NCI-H82 (cell line): ENCODE measurements at places on chromosomes 1 and 21.
A peak's percentile ranks its signal among the peaks of the same experiment; 100 is the strongest.

DNA sequence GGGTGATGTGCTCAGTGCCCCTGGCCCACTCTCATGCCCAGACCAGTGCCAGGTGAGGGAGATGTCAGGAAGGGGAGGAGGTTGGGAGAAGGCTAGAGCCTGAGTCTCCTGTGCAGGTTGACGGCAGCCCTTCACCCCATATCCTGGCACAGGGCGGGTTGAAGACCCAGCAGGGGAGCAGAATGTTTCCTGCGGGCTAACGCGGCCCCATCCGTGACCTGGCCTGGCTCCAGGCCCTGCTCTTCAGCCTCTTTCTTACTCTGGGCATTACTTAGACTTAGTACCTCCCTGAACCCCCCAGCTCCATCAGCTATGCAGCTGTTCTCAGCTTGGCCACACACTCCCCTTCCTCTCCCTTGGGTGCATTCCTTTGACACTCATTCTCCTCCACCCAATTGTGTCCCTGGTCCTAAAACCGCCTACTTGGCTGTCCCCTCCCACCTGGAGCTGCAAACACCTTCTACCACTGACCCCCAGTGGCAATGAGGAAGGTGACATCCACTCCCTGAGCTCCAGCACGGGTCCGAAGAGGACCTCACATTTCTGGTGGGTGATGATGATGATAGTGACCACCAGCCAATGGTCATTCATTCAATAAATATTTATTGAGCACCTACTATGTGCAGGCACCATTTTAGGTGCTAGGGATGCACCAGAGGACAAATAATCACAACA is 179.0 kb downstream of the PTPRU start:
- peak; percentile 90 for DNase-seq

DNA sequence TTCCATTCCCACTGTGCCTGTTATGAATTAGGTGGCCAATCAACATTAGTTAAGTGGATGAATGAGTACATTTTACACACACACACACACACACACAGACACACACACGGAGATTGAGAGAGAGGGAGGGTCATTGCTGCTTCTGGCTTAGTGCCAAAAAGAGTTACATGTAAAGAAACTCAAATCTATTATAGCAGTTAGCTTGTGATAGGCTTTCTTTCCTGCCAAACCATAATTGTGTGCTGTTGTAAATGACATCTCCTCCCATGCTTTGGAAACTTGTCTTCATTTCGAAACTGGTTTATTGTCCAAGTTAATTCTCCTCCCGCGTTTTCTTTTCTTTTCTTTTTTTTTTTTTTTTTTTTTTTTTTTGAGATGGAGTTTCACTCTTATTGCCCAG is 1.4 kb upstream of the MT1HL1 start:
- DNase-seq, result peak; percentile 14

DNA sequence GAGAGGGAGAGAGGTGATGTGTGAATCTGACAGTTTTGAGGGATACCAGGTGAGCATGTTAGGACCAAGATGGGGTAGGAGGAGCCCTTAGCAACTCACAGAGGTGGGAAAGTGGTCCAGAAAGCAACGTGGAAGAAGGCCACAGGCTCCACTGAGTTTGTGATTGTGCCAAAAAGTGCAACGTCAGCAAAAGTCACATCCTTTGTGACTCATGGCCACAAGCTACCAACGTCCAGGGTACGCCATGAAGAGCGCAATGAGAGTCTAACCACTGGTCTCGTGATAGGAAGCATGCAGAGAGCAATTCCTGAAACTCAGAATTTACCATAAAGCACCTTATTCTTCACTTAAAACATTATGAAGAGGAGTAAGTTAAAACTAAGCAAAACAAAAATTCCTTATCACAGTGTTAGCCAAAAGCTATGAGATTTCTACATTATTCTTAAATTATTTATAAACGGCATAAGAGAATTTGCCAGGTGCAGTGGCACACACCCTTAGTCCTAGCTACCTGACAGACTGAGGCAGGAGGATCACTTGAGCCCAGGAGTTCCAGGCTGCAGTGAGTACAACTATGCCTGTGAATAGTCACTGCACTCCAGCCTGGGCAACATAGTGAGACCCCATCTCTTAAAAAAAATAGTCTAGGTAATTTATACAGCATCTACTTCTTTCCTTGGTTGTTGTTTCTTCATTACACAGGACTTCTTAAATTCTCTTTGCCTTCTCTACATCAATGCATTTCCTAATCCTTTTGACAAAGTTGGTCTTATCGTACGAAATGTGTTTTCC is 55.2 kb downstream of the COLGALT2 start:
- no peak for DNase-seq

GRCh38 chr1:52249831-52250230 is 107.9 kb downstream of the ZFYVE9 start:
- no peak for DNase-seq

DNA sequence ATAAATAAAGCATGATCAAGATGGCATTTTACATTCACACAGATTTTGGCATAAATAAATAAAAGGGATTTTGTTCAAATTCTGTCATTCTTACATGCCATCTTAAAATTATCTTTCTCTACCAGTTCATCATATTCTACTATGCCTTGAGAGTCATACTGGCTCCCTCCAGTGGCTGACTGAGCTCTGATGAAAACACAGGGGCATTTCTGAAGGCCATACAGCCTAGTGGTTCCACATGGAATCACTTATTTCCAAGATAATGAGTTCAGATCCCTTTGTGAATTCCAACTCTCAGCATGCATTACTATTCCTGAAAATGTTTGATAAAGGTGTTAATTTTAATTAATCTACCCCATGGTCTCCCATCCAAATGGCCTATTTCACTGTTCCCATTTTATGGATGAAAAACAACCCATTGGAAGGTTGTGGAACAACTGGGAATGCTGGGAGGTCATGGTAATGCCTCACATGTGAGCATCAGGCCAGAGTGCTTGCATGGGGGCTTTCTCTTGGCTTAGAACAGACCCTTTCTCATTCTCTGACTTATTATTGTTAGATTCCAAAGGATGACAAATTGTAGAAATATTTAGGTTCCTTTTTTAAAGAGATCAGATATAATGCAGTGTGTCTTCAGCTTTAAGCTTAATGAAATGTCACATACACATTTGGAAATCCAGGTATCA is 622.4 kb upstream of the PKN2 start:
- DNase-seq, result peak; percentile 85

DNA sequence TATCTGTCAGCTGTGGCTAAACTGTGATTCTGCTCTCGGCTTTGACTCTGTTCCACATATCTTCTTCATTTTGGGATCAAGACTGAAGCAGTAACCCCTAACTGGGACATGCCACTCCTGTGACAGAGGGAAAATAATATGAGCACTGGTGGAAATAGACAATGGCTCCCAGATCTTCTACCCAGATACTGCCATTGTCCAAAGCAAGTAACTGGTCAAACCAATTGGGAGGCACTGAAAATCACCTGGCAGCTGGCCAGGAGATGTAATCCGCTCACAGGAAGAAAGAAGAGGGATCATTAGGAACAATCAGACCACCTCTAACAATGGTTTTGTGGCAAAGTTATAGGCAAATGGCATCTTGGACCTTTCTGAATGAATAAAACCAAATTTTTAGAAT is 10.7 kb downstream of the SNX7 start:
- peak; percentile 75 for DNase-seq

GRCh38 chr1:172168597-172168872 is 251.9 kb upstream of the C1orf105 start:
- no peak for DNase-seq

DNA sequence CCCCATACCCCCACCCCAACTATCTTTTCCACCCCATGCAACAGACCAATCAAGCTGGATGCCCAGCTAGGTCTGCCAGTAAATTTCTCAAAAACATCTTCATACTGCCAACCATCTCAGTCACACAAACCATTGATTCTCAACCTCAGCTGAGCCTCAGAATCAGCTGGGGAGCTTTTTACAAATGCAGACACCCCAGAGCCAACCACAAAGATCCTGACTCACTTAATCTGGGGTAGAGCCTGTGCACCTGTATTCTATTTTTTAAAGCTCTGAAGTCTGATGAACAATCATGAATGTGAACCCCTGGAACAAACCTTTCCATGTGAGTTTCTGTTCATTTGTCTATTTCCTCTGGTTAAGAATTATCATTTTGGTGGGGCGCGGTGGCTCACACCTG is 66.0 kb downstream of the ZNF281 start:
- DNase-seq, result no peak
